GM12864 (cell line): ENCODE measurements at places on chromosomes 6 and 20.

- no peak for DNase-seq
Measured at GRCh38 chr6:4522453-4522852, 253.8 kb upstream of the CDYL start.

DNA sequence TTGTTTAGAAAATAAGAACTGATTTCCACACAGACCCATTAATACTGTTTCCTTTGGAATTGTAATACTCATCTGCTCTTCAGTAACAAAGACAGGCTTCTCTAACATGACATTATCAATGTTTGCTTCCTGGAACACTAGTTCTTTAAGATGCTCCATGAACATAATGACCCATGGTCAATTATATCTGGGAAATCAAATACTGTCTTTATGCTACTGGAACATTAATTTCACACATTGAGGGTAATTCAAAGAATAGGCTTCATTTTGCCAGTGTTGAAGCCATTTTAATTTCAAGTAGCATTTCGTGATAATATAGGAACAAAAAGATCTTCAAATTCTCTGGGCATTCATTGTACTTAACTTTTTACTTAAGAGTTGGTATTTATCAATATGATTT lies 80.9 kb downstream of the OPN5 start:
- no peak for DNase-seq

- DNase-seq: no peak
Measured at GRCh38 chr6:131803007-131803769, 4.6 kb upstream of the ENPP1 start.

DNA sequence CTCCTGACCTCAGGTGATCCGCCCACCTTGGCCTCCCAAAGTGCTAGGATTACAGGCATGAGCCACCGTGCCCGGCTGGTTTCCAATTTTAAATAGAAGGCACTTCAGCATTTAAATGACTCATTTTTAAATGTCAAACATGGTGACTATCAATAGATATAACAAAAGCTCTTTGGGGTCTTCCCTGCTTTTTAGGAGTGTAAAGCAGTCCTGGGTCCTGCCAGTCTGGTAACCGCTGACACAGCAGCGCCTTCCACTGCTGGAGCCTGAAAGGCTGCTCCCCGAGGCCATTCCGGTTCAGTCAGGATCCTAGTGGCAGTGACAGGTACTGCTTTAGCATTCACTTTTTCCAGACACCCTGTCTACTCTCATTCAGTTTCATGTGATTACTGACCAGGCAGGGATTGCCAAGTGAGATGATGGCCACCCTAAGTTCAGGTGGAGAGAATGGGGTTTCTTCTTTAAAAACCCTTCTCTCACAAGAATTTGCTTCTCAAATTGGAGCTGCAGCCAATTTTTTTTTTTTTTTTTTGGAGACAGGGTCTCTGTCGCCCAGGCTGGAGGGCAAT lies 5.1 kb downstream of the DIDO1 start:
- DNase-seq: no peak

DNA sequence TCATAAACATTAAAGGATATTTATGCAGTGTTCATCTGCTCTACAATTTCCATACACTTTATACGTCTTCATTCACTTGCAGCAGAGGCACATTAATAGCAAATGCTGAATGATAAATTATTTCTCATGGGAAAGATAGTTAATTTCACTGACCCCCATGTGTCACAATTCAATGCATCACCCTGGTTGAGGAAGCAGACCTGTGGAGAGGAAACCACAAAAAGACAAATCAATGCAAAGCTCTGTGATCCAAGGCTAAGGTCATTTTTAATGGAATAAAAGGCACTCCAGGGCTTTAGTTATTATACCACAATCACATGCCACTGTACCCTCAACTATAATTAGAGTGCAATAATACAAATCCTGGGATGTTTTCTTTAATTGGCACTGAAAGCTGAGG lies 40.3 kb upstream of the TENT5A start:
- DNase-seq: no peak

GRCh38 chr20:48002517-48002970 lies 217.3 kb upstream of the SULF2 start:
- DNase-seq: peak; percentile 85

DNA sequence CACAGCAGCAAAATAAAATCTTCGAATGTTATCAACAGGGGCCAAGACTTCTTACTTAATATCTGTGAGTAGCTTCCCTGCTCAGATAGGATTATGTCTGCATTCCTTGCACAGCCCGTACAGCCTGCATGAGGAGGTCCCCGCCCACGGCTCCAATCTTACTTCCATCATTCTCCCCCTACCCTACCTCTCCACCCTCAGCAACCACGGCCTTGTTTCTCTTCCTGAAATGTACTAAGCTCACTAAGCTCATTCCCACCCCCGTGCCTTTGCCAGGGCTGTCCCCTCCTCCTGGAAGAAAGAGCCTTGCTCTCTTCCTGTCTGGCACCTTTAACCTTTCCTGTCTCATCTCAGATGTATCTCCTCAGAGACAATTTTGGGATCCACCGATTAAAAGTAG lies 120.4 kb downstream of the BCAS1 start:
- no peak for DNase-seq

GRCh38 chr6:110255211-110255750 lies 75.1 kb downstream of the CDC40 start:
- no peak for DNase-seq

- no peak for DNase-seq
Measured at GRCh38 chr6:83597051-83597450, 84.7 kb downstream of the PRSS35 start.

DNA sequence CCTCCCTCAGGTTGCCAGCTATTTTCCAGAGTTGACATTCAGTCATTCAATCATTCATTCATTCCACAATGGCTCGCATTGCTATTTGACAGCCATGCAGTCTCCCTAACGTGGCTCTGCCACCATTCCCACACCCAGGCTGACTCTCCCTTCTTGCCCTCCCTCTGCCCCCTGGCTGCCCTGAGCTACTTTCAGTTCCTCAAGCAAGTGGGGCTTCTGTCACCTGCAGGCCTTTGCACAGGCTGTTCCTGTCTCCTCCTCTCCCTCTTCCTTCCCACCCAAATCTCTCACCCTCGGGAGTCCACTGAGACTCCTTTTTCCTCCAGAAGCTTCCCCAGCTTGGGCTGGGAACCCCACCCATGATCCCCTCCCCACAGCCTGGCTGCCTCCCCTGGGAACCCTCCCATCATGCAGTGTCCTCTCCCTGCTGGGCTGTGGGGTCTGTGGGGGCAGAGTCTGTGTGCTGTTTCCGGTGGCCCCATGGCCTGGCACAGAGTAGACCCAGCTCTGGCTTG lies 2.6 kb downstream of the PACSIN1 start:
- peak; percentile 19 for DNase-seq

GRCh38 chr20:51668947-51669346 lies 99.2 kb downstream of the ATP9A start:
- no peak for DNase-seq

DNA sequence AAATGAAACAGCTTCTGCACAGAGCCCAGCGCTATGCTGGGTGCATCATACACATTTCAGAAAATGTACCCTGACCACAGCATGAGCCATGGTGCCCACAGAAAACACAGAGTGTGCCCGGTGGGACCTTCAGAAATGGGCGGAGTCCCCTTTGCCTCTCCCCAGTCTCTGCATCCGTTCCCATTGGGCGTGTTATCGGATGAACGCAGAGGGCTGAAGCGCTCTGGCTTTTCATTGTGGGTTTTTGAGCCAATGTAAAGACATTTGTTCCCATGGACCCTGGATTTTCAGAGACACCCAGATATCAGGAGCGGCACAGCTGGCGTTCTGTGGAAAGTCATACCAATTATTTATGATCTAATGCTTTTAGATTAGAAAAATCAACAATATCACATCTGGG lies 99.8 kb downstream of the DACT2 start:
- no peak for DNase-seq

- DNase-seq: no peak
Measured at GRCh38 chr6:137717074-137718073, 149.7 kb upstream of the TNFAIP3 start.

GRCh38 chr20:25198663-25199383 lies 3.3 kb downstream of the ENTPD6 start:
- DNase-seq: no peak

DNA sequence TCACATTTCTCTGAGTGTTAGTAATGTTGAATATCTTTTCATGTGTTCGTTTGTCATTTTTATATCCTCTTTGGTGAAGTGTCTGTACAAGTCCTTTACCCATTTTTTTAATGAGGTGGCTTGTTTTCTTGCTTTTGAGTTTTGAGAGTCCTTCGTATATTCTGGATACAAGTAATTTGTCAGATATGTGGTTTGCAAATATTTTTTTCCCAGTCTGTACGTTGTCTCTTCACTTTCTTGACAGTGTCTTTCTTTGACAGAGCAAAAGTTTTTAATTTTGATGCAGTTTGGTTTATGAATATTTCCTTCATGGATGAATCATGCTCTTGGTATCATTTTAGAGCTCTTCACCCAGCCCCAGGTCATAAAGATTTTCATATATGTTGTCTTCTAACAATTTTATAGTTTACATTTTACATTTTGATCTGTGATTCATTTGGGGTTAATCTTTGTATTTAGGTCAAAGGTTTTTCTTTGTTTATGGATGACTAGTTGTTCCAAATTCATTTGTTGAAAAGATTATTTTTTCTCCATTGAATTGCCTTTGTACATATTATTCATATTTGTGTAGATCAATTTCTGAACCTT lies 152.5 kb downstream of the MRPL14 start:
- no peak for DNase-seq

GRCh38 chr6:170516783-170517616 lies 36.1 kb downstream of the PSMB1 start:
- peak; percentile 33 for DNase-seq

DNA sequence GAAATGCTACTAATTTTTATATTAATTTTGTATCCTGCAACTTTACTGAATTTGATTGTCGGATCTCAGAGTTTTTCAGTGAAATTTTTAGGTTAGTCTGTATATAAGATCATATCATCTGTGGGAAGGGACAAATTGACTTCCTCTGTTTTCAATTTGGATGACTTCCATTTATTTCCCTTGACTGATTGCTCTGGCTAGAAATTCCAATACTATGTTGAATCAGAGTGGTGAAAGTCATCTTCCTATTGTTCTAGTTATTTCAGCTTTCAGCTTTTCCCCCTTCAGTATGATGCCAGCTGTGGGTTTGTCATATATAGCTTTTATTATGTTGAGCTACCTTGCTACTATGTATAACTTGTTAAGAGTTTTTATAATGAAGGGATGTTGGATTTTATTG lies 771.2 kb downstream of the KIF16B start:
- no peak for DNase-seq

DNA sequence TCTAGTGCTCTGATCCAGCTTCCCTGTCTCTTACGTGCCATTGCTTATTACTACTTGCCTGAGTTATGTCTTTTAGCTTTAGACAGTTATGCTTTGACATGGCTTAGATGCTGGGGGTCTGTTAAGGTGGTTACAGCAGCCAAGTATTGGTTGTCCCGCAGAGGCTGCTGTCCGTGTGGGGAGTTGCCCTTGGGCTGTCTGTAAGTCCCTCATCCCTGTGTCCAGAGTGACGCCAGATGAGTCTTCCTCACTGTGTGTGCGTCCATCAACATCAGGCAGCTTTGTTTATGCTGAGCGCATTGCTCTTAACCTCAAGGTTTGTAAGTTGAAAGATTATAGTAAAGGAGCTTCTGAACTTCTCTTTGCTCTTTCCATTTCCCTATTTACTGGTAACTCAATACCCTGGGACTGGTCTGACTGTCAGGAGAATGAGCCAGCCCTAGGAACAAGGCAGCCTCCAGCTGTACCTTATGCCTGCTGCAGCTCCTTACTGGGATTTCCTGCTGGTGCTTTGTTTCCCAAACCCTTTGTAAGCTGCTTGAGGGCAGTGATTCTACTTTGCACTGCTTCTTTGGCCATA lies 7.2 kb downstream of the FAM120B start:
- no peak for DNase-seq

DNA sequence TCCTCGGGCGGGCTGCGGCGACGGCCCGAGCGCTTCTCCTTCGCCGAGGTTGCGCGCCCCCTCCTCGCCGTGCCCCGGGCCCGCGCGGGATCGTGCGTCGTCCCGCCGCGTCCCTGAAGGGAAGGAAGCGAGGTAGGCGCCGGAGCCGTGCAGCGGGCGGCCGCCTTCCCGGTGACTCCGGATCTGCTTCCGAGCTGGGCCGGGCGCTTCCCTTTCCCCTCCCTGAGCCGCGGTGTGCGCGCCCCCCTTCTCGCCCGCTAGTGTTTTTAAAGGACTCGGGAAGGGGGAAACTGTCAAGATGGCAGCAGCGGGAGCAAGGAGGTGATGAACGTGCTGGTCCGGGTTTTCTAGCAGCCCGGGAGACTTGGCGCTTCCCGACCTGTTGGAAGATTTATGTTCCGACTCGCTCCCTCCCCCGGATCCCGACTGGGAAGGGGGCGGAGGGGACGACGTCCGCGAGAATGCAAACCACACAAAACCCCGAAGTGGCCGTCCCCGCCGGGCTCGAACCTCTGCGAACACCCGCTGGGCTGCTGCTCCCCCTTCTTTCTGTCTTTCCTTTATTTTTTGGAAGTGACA lies 744 bp upstream of the FOXO3 start:
- no peak for DNase-seq
